Central memory CD4-positive, alpha-beta T cell (primary cell): ENCODE measurements at places on chromosomes 2 and 18.

GRCh38 chr2:220509096-220509757 lies 881.8 kb downstream of the SLC4A3 start:
- no peak for DNase-seq

DNA sequence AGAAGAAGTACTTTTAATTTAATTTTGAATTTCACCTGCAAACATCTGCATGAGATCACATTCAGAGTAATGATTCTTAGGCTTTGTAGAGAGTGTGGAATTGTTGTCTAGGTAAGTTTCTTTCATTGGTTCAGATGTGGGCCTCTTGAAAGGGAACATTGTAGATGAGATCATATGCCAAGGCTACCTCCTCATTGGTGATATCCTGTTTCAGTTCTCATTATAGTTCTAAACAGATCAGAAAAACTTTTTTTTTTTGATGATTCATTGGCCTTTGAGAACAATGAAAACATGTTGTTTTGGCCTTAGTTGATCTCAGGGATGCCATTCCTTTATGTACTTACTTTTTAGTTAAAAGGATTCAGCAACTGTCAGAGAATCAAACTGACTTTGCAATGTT lies 44.5 kb downstream of the EML6 start:
- no peak for DNase-seq

- DNase-seq = no peak
These were observed 133.9 kb upstream of the CTAGE1 start for GRCh38 chr18:22551536-22552151.

DNA sequence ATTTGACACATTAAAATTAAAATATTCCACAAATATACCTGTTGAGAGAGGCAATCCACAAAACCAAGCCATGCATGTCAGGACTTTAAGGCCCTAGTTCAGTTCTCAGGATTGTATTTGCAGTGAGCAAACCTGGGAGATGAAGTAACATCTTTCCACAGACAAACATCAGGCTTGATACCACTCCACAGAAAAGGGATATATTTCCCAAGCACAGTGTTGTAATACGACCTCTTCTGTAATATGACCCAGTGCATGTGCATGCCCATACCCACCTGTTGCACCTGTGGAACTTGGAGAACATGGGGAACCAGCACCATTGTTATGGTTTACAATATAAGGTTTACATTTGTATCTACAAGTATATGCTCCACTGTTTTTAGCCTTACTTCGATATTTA lies 184.0 kb downstream of the PDE11A start:
- no peak for DNase-seq

DNA sequence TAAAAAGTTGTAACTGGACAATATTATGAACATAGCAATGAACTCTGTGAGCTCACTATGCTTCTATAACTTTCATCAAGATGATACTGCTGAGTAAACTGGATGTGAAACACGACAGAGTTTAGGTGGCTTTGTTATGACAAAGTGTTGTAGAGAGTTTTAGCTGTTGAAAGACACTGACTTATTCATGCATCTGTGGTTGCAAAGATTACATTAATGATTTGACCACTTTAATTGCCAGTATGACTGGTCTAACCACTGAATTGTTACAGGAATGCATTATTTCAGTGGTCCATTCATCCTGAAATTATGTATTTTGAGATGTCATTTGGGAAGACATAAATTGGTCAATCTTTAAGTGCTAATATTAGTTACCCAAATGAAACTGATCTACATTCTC lies 117.9 kb downstream of the SPHKAP start:
- DNase-seq = no peak

DNA sequence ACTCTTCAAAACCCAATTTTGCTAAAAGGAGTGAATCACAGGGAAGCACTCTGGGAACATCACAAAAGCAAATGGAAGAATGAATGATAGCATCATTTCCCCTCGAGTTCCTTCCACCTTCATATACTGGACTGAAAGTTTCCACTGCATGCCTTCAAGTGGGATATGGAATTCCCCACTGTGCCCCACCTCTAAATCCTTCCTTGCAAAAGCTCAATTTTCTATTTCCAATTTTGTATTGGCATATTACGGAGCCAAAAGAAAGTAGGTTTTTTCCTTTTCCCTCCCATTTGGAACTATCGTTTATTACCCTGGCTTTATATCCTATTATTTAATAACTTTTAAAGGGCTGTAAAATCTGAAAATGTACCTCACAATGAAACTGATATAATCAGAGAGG lies 149.3 kb downstream of the PIEZO2 start:
- no peak for DNase-seq

DNA sequence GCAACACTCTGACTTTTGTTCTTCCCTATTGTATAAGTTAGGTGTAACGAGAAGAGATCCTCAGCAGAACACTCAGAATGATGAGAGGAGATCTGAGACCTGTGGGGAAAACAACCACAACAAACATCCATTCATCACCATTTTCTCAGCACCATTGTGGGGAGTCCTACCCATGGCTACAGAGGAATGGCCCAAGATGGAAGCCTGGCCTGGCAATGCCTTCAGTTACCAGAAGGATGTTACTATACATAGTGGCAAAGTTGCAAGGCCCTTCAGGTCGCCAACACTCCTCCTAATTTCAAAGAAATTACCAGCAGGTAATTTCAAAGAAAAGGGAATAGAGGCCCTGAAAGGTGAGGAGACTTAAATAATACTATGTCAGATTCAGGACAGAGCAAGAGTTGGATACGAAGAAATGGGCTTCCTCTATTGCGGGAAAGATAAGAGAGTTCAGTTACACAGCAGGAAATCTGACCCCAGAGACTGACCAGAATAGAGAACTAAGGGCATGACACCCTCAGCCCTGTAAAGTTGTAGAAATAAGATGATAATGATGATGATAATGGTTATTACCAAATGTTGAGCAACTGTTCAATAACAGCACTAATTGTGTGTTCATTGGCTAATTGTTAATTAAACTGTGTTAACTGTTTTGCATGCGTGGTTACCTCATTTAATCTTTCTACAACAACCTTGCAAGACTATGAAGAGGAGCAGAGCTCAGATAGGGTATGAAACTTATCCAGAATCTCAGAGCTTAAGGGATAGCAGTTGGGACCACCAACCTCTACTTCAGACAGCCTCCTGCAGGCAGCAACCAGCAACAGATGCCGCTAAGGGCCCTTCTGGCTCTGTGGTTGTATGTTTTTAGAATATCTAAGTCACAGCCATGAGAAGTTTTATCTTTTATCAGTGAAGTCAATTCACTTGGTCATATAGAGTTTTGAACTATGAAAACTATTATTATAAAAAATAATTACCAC lies 37.5 kb downstream of the DHRS9 start:
- no peak for DNase-seq

DNA sequence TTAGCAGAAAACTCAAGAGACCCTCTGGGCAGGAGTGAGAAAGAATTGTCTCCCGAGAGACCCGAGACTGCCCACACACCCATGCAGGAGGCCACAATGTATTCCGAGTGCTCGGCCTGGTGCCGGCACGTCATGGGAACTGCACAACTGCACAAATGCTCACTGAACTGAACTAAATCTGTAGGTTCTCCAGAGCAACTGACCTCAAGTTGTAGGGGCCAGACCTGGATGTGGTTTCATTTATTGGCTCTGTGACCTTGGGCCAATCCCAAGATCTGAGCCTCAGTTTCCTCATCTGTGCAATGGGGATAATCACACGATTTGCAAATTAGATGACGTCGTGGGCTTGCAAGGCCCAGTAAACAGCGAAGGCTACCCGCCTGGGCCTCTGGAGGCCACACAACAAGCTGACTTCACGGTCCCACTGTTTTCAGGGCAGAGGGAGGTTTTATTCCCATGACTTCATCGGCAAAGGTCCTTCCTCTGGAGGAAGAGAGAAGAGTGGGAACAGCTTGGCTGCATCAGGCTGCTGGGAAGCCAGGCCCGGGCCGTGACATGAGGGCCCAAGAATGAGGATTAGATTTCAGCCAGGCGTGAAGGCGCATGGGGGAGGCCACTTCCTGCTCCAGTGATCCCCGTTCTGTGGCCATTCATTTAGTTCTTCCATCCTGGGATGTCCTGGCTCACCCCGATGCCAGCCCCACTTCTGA lies 3.6 kb upstream of the ERFE start:
- no peak for DNase-seq
